ENCODE measurements at places on chromosomes 12 and 14. TPM values are rescaled to one million over a fixed set of nuclear protein-coding genes. Genes with fewer than 3 reads are reported as not detected.

Gene PAPOLA
- 141 TPM for total RNA-seq

Gene GPR137C
- total RNA-seq: 0.51 TPM

Gene MYH7
- total RNA-seq: 11,833 TPM

Gene RFC5
- 4.4 TPM for total RNA-seq

Gene ZNF84
- total RNA-seq: 15.1 TPM

Gene B4GALNT1
- total RNA-seq: 7.3 TPM

Gene CD9
- total RNA-seq: 46.9 TPM

Gene PLBD1
- 24.4 TPM for total RNA-seq

Gene CKB
- 577 TPM for total RNA-seq

Gene AICDA
- total RNA-seq: 0.08 TPM
